ENCODE measurements at places on chromosomes 6 and 20. TPM values are rescaled to one million over a fixed set of nuclear protein-coding genes. Genes with fewer than 3 reads are reported as not detected.

The MED23 gene
- 37.0 TPM for total RNA-seq

The ZNF292 gene
- 38.1 TPM for total RNA-seq

The ANKRD66 gene
- not detected for total RNA-seq

The HMGN3 gene
- 16.1 TPM for total RNA-seq
